Pons (tissue), 1 donor: ENCODE measurements at places on chromosomes 3 and 15.

DNA sequence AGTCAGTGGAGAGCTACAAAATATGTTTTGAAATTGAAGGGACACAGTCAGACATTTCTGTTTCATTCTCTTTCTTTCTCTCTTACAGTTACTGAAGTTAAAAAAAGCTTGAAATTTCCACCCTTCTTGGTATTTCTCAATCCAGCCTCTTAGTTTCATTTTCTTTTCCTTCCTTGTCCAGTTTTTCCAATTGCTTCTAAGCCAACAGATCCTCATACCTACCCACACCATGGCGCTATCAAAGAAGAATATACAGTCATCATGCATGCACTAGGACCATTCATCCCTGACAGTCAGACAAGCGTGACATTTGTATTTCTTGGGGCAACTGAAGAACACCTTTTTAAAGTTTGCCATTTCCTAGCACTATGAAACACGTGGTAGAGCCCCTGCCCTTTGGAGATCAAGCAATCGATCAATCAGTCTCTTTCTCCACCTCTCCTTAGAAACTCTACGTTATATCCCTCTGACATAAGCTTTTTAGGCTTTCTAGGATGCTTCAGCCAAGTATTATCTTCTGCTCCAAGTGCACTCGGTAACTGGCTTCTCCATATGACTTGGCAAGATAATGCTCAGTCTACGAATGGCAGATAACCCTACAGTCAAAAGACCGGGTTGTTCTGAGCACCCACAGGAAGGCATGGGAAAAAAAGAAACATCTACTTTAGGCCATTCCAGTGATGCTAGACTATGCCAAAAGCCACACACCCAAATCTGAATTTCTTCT, 65.4 kb downstream of the FBN1 start:
- no peak for DNase-seq

- DNase-seq = no peak
Measured at GRCh38 chr3:107619549-107619948, 96.8 kb downstream of the BBX start.

GRCh38 chr3:168260859-168261258, 165.1 kb upstream of the GOLIM4 start:
- DNase-seq = no peak

- DNase-seq = no peak
Measured at GRCh38 chr3:179624451-179624850, 19.9 kb downstream of the NDUFB5 start.
